Stimulated activated CD4-positive, alpha-beta T cell treated with anti-CD3 and anti-CD28 coated beads, Interleukin-4, amount 100 ng/mL, for 1 hour (primary cell): ENCODE measurements at places on chromosomes 1 and 21.

DNA sequence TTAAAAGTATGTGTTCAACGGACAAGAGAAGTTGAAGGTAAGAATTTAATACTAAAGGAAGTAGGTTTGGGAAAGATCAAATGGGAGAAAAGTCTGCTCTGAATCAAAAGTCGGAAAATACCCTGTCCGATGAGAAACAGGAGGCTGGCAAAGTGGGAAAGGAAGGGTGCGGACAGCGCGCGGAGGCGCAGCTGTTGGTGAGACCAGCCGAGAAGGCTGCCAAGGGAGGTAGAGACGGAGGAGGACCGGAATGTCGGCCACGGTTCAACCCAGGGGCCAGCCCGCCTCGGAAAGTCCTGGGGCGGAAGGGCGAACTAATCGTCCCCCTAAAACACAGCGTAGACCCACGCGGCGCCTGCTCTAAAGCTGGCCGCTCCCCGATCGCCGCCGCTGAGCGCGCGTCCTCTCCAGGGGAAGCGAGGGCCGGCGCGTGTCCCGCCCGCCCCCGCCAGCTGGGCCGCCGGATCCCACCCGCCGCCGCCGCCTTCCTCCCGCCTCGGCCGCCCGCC is 639 bp upstream of the SPATA1 start:
- no peak for DNase-seq

- no peak for DNase-seq
Observed at GRCh38 chr1:199272628-199273086, 633.8 kb downstream of the PTPRC start.

GRCh38 chr1:219264561-219264960 is 90.9 kb downstream of the LYPLAL1 start:
- no peak for DNase-seq

DNA sequence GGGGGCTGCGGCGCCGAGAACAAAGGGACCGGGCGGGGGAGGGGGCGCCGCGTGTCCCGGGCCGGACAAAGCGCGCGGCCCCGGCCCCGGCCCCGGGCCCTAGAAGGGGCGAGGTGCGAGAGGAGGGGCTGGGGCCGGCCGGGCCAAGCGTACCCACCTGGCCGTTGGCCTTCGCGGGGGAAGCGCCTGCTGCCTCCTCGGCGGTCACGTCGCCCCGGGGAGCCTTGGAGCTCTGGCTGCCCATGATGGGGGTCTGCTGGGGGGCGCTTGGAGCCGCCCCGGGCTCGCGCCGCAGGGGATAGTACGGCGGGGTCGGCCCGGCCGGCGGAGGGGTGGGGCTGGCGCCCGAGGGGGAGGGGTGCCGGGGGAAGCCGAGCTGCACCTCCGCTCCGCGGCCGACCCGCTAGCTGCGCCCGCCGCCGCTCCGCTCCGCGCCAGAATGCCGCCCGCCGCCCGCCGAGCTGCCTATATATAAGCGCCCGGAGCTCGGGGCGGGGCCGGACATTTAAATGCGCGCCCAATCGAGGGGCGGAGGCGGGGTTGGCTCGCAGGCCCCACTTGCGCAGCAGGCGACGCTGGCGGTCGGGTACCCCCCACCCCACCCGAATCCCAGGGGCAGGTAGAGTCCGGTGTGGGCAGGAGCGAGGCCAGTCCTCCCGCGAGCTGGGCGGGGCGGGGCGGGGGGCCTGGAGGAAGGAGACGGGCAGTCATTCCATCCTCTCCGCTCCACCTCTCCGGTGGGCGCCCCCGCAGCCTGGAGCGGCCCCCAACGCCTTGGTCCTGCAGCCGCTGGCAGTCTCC is at the start of gene MARCKSL1:
Gene MARCKSL1, minus strand, starts transcription at position 444 of the 801 bp plus-strand sequence. Its CDS starts 200 bp downstream, at position 244.
- DNase-seq, result peak; percentile 86

- no peak for DNase-seq
Observed at GRCh38 chr1:232062967-232063366, 436.4 kb downstream of the DISC1 start.

GRCh38 chr1:23461050-23461449 is 22.9 kb downstream of the ASAP3 start:
- DNase-seq, result no peak

DNA sequence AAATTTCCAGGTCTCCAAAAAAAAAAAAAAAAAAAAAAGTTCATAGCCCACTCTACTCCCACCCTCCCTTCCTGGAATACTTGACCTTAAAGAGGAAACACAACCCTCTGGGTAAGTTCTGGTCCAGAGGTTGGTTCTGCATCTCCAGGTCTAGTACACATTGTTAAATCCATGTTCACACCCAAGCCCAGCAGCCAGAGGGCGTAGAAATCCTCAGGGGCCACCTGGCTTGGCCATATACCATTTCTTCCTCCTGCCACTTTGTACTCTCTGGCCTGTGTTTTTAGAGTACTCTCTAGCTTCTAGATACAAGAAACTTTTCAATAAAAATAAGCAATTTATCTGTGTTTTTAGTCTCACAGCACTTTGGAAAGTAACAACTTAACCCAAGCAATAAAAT is 89.3 kb downstream of the PHTF1 start:
- no peak for DNase-seq

DNA sequence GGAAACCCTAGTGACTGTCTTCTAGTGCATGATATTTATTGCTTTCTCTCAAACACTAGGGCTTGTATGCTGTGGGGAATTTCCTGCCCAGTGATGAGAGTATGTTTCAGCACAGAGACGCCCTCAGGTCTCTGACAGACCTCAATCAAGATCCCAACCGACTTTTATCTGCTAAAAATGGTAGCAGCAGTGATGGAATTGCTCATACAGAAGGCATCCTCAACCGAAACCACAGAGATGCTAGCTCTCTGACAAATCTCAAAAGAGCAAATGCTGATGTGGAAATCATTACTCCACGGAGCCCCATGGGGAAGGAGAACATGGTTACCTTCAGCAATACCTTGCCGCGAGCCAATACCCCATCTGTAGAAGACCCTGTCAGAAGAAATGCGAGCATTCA is 41.3 kb downstream of the PLPPR4 start:
- DNase-seq, result no peak

- DNase-seq, result no peak
Observed at GRCh38 chr1:71593523-71593922, 512.7 kb upstream of the ZRANB2 start.

DNA sequence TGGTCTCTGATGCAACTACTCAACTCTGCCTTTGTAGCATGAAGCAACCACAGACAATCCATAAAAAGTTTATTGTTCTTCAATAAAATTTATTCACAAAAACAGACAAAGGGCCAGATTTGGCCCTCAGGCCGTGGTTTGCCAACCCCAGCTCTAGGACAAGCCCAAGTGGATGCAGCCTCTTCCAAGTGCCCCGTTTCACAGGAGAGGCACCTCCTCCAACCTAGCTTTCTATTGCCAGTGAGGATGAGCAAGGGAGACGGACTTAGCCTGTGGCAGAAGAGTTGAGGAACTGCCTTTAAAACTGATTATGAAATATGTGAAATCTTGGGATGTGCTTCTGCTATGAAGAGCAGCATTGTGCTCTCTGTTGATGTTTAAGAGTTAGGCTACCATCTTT is 105.4 kb downstream of the PSMG1 start:
- DNase-seq, result no peak

DNA sequence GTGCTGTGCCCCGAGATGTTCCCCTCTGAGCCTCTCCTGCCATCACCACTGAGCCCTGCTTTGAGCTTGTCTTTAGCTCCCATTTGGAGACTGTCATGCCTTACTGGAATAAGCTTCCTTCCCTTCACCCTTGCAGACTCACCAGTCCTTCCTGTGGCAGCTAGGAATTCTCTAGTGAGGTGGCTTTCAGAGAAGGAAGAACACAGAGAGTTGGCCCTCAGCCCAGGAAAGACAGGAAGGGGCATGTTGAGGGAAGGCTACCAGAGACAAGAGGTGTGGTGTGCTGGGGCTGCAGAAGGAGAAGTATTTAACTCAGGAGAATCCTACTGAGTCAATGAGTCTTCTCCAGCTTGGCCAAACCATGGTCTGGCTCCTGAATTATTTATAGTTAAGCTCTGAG is 76.3 kb downstream of the UCK2 start:
- no peak for DNase-seq

DNA sequence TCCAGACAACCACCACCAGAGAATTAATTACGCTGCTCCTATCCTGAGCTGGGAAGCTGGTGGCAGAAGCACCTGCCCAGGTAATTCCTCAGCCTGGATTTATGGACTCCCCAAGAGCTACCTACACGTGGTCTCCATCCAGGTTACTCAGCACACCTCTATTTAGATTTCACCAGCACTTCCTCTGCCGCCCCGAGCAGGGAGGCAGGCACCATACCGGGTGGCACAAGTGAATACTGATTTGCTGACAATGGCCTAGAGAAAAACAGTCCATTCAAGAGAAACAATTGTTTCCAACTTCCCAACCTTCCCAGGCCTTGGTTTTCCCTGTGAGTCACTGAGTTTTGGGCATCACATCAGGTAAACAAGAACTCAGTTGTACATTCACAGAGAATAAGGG is 134.3 kb downstream of the MATN1 start:
- DNase-seq, result no peak

DNA sequence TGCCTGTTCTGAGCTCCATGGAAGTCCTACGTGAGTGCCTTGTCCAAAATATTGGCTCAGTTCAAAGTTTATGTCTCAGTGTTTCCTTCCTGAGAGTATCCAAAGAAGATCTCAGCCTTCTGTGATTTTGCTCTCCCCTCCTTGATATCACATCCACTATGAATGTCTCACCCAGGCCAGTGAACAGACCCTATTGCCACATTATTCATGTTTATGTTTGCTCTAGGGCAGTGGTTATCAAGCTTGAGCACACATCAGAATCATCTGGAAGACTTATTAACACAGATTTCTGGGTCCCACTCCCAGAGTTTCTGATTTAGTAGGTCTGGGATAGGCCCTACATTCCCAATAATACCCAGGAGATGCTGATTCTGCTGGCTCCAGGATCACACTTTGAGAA is 145.0 kb upstream of the FGGY start:
- DNase-seq, result no peak

DNA sequence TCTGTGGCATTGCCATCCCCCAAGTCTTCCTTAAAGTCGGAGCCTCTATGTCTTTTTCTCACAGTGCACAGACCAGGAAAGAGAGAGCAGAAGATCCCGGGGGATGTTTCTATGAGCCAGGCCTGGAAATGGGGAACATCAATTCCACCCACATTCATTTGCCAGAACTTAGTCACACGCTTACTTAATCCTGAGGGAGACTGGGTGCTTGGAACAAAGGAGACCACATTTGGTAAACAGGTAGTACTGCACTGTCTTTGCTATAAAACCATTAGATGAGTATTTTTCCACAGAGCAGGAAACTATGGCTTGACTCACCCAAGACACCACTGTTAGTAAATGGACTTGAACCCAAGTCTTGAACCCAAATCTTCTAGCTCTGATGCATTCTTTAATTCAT is 60.7 kb upstream of the CTTNBP2NL start:
- no peak for DNase-seq

DNA sequence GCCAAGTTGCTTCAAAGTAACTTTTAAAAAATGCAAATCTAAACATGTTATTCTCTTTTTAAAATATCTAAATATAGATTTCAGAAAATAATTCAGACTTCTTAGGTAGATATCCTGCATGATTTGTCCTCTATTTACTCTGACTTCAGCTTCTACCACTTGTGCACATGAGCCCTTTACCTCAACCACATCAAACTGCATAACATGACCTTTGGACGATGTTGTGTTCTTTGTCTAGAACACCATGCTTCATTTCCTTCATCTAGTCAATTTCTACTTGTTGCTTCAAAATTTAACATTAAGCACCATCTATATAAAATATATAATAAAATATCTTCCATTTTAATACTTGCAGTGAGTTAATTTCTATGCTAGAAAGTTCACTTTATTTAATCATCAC is 96.9 kb downstream of the PLPP3 start:
- no peak for DNase-seq

- DNase-seq, result no peak
Observed at GRCh38 chr1:222167111-222167510, 380.8 kb downstream of the HHIPL2 start.

- no peak for DNase-seq
Observed at GRCh38 chr1:179798864-179799516, 55.9 kb downstream of the FAM163A start.

- no peak for DNase-seq
Observed at GRCh38 chr1:85374160-85374559, 90.8 kb downstream of the DDAH1 start.

GRCh38 chr1:198932351-198932991 is 293.6 kb downstream of the PTPRC start:
- DNase-seq, result no peak

- no peak for DNase-seq
Observed at GRCh38 chr1:158813164-158813563, 18.0 kb upstream of the MNDA start.

- DNase-seq, result no peak
Observed at GRCh38 chr1:38785285-38786039, 74.1 kb downstream of the RRAGC start.

DNA sequence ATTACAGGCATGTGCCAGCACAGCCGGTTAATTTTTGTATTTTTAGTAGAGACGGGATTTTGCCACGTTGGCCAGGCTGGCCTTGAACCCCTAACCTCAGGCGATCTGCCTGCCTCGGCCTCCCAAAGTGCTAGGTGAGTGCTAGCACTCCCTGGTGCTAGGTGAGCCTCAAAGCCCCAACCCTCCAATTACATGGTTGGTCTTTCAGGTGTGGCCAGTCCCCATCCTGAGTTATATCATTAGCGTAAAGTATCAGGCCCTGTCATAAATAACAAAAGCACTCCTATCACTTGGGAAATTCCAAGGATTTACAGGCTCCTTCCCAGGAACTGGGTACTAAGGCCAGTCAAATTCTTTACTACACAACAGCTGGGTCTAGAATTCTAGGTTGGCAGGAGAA is 138.0 kb downstream of the PIK3R3 start:
- no peak for DNase-seq

GRCh38 chr21:40840401-40841125 is 6.4 kb downstream of the DSCAM start:
- no peak for DNase-seq

DNA sequence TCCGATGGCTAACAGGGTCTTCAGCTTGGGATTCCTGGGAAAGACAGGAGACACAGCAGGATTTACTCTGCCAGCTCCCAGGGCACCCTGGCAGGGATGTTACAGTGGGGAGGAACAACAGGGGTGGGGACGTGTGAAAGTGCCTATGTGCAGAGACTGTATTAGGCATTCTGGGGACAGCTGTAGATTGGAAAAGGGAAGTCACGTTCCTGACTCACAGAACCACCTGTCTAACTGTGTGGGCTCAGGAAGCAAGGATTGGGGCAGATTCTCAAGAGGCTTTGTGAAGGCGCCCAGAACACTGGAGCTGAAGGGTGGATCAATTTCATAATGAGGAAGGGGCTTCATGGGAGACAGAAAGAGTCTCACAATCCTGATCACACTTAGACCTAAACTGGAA is 4.4 kb downstream of the CHIT1 start:
- DNase-seq, result no peak
